ENCODE measurements at places on chromosomes 7 and 10.

- DNase-seq = no peak
These were observed 181.7 kb upstream of the RHOBTB1 start for GRCh38 chr10:61125560-61126170.

DNA sequence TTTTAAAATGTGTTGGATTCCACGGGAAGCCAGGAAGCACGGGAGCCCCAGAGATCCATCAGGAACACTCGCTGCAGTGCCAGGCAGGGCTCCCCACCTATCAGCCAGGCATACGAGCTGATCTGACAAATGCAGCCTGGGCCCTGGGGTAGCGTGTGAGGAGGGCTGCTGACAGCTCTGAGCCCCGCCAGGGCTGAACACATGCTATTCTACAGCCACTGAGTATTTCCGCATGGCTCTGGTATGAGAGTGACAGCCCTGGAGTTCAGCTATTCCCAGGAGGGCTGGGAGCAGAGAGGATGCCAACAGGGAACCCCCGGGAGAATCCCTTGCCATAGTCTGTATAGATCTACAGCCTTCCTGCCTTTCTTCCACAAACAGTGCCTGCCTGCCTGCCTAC is 237.3 kb upstream of the ZMIZ1 start:
- no peak for DNase-seq

- no peak for DNase-seq
These were observed 903.6 kb upstream of the AUTS2 start for GRCh38 chr7:68694656-68695055.

GRCh38 chr10:478471-479245 is 210.8 kb downstream of the DIP2C start:
- no peak for DNase-seq

DNA sequence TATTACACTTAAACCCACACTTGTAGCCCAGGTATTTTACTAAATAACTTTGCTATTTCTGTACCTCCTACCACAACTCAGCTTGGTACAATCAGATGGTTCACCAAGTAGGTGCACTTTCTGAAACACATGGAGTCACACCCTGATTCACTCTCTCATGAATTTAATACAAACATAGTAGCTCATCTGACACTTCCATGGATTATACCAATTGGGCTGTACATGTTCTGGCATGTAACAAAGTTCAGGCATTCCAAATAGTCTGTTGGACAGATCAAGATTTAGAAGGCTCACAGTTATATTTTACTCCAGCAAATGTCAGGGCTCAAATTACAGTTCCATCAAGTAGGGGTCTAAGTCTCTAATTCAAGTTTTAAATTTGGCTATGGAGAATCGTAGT is 62.2 kb upstream of the RNF148 start:
- no peak for DNase-seq

DNA sequence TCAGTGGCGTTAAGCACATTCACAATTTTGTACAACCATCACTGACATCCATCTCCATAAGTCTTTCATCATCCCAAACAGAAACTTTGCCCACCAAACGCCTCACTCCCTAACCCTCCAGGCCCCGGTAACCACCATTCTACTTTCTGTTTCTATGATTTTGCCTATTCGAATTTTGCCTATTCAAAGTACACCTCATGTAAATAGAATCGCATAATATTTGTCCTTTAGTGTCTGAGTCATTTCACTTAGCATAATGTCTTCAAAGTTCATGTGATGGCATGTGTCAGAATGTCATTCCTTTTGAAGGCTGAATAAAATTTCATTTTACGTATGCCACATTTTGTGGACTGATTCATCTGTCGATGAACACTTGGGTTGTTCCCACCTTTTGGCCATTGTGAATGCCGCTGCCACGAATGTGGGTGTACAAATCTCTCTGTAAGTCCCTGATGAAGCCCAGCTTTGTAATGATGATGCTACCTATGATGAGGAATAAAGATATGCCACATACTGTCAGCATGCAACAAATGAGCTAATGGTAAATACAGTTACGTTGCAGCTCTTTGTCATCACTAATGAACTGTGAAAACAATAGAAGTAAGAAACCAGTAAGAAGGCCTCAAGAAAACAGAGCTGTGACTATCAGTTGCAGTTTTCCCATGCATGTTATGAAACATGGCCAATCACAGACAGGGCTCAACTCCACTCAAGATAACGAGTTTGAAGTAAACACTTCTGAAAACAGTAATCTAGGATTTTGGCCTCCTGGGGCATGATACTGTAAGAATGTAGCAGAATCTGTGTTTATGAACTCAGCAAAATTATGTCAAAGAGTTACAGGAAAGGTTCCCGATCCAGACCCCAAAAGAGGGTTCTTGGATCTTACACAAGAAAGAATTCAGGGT is 120.0 kb downstream of the ADAM12 start:
- no peak for DNase-seq

DNA sequence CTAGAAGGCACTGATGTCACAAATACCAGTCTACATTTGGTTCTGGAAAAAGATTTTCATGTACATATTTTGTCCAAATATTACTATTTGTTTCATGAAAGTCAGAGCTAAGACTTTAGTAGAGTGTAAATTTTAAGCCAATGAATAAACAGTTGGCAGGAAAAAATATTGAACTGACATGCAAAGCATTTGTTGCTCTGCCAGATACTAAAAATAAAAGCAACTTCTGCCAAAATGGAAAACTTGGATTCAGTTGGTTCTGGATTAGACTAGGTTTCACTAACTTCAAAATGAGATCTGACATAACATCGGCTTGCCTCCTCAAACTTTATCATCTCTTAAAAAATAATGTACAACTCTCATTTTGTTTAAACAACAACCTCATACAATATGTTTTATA is 34.9 kb downstream of the FAM204A start:
- DNase-seq = peak; percentile 49

DNA sequence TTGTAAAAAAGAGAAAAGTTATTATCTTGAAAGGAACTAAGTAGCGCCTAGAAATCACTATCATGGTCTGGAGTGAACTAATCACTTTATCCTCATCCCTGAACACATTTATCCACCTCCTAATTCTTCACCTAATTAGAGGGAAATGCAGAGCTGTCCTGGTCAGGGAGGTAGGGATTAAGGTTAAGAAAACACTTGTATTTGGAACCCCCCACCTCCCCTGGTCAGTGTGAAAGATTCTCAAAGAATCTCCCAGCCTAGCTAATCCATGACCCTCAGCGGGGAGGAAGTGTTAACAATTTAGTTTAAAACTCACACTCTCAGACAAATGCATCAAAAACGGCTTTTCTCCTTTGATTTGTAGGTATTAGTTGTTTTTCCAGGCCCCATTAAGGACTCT is 83.8 kb downstream of the FAM204A start:
- DNase-seq = no peak

GRCh38 chr7:27156508-27156898 is at the start of gene HOXA7:
Gene HOXA7, minus strand, starts transcription at chr7:27156675. Its CDS starts 130 bp downstream, at chr7:27156545.
- no peak for DNase-seq

DNA sequence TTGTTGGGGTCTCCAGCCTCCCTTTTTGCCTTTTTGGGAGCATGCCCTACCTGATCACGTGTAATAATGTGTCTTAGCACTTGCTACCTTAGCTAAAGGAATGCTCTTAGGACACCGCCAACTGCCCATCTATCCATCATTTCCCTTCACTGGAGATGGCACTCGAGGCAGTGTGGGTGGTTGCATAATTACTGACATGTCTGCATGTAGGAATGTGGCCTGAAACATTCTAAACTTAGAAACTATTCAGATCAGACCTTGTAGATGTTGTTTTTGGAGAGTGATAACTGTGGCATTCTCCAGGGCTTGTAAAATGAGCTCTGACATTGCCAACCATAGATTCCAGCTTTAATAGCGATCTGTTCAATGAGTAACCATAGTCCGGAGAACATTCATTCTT is 365.8 kb downstream of the BBS9 start:
- peak; percentile 77 for DNase-seq

DNA sequence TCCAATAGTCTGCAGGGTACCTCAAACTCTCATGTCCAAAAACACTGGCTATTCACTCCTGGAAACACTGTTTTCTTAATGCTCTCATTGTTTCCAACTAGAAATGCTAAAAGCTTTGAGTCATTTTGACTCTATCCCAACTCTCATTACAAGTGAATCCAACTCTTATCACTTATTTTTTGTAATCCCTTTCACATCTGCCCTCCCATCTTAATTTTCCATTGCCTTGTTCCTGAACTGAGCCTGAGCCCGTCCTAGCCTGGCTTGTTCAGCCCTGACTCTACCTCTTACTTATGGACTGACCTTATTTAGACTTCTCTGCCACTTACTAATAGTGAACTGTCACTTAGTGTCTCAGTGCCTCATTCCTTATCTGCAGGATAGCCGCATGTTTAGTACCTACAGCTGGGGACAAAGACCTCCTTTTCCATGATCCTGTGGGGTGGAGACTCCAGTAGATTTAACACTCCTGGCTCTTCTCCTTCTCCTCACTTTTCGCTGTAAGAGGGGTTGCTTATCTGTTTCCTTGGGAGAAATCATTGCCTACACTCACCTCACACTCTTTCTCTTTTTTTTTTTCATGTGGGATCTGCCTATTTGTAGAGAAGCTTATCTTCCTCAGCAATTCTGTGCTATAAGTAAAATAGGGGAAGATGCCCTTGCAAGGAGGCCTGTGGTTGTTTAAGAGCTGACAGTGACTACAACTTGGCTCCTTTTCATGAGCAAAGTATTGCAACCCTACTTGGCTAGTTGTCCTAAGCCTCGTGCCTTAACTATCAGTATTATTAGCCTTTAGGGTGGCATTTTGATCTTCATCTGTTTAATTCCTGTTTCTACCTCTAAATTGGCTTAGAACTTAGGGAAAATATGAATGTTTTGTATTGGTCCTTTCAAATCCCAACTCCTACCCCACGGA is 56.4 kb downstream of the SLC16A12 start:
- peak; percentile 86 for DNase-seq

DNA sequence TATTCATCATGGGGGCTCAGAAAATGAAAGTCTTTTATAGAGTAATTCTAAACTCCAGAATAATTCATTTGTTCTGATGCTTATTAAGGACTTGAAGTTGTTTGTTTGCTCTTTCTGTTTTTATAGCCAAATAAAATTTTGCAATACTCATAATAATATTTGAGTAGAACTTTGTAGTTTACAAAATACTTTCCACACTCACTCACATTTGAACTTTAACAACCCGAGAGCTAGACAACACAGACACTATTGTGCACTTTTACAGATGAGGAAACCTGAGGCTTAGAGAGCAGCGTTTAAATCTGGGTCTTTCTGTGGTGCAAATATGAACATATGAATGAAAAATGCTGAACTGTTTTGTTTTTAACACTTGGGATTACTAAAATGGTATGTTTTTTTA is 126.8 kb downstream of the KAT6B start:
- DNase-seq = no peak

DNA sequence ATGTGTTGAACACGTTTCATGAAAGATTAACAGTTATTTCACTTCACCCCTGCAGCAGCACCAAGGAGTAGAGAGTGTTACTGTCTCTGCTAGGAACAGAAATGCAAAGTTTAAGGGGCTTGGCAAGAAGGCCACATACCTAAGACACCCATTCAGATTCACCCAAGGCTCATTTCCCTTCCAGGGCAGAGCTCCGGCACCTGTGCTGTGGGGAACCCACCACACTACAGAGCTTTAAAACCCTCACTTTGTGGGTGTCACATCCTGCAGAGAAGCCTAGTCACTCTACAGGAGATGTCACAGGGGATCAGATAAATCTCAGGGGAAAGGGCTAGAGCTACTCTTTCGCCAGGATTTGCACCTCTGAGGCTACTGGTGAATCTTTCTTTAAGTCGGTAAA is 176.1 kb upstream of the KLF6 start:
- DNase-seq = no peak

- peak; percentile 29 for DNase-seq
These were observed 188.4 kb upstream of the COL1A2 start for GRCh38 chr7:94206295-94206694.

- peak; percentile 58 for DNase-seq
These were observed 1.5 kb downstream of the CTBP2 start for GRCh38 chr10:125158601-125159485.

- no peak for DNase-seq
These were observed 38.3 kb downstream of the CADPS2 start for GRCh38 chr7:122847871-122848473.

DNA sequence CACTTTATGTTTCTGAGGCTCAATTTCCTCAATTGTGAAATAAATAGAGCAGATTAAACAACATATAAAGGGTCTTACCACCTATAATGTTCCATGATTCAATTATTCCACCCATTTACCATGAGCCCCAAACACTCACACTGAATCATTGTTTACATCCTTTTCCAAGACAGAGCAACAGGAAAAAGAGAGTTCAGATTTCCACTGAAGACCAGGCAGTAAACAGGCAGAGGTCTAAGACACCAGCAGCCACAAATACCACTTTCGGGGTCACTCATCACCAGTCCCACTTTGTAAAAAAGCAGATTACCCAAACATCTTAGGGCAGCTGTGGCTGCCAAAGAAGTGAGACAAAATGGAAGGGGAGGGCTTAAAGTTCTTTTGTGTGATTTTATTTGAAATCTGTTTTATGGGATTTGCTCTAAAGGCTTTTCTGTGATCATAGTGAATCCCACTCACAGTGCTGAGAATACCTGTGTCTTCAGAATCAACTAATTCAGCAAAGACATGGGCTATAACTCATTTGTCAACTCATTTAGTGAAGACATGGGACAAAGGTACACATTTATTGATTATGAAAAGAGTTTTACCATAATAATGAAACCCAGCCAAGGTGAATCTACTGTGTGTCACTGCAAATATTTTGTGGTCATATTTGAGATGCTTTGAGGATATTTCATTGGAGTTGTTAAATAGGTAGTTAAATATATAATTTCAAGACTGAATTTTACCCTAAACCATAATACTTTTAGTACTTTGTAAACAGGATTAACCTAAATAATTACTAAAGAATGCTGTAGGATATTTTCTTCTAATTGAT is 24.8 kb upstream of the DLD start:
- DNase-seq = no peak

GRCh38 chr10:12484002-12484918 is 134.9 kb downstream of the CAMK1D start:
- no peak for DNase-seq

GRCh38 chr7:21185653-21186265 is 242.1 kb upstream of the SP4 start:
- no peak for DNase-seq

- no peak for DNase-seq
These were observed 21.3 kb upstream of the CLDN4 start for GRCh38 chr7:73809467-73809951.

DNA sequence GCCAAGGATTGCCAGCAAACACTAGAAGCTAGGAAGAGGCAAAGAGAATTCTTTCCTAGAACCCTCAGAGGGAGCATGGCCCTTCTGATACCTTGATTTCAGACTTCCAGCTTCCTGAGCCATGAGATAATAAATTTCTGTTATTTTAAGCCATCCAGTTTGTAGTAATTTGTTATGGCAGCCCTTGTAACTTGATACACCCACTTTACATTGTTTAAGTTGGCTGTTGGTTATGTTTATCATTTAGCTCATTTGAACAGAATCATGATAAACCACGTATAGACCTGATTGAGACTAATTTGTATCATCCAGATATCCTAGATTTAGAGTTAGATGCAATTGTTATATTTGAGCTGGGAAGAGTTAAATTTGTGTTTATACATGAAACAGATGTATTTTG is 9.4 kb upstream of the TES start:
- no peak for DNase-seq

- DNase-seq = no peak
These were observed 148.8 kb downstream of the NPSR1 start for GRCh38 chr7:34806831-34807230.

Measured in fibroblast of the aortic adventitia (primary cell).